ENCODE measurements at places on chromosomes 7 and 10.

DNA sequence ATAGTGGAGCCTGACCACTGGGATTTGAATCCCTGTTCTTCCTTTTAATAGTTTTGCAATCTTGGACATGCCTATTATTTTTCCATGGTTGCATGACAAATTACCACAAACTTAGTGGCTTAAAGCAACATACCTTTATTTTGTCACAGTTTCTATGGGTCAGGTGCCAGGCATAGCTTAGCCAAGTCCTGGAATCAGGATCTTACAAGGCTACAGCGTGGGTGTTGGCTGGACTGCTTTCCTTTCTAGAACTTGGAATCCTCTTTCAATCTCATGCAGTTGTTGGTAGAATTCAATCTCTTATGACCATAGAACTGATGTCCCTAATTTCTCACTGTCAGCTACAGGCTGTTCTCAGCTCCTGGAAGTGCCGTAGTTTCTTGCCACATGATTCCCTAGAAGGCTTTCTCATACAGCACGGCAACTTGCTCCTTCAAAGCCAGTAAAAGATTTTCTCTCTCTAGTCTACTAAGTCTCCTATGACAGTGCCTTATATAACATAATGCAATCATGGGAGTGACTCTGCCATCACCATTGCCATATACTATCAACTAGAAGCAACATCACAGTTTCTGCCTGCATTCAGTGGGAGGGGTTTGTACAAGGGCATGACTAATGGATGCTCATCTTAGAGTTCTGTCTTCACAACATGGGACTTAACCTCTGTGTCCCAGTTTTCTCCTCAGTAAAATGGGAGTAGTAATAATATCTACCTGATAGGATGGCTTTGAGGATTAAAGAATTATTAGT, 243.4 kb upstream of the FZD1 start:
- no peak for DNase-seq

DNA sequence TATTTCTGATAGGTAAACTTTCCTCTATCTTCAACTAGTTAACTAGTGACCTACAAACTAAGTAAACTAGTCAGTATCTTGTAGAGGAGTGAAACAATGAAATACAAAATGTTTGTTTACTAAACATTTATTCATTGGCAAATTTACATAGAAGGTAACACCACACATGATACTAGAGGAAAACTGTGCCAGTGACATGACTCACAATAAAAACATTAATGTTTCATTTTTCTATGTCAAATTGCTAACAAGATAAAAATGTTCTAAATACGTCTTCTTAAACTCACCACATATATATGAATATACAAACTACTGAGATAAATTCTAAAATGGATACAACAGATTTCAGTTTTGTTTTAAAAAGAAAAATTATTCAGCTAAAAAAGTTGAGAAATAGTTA, 471.3 kb downstream of the PARD3 start:
- DNase-seq: no peak

- DNase-seq: no peak
Observed at GRCh38 chr10:132893090-132893489, 49.3 kb downstream of the CFAP46 start.

- no peak for DNase-seq
Observed at GRCh38 chr7:5218564-5219360, 28.7 kb downstream of the WIPI2 start.

DNA sequence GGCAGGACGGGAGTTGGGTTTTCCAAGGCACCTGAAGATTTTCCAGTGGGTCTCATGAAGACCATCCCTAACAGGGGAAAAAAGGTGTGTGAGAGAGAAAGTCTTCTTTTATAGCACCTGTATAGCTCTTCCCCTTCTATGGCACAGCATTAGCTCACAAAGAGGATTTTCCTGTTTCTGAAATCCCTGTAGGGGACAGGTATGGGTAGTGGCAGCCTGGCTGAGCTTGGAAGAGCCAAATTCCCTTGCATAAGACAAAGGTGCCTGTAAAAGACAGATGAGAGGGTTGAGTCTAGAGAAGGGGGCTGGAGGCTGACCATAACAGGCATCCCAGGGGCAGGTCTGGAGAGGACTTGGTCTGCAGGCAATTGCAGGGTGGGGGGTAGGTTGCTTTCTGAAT, 63.7 kb downstream of the COL13A1 start:
- DNase-seq: no peak

GRCh38 chr7:135704074-135704473, 23.9 kb downstream of the SLC13A4 start:
- no peak for DNase-seq

DNA sequence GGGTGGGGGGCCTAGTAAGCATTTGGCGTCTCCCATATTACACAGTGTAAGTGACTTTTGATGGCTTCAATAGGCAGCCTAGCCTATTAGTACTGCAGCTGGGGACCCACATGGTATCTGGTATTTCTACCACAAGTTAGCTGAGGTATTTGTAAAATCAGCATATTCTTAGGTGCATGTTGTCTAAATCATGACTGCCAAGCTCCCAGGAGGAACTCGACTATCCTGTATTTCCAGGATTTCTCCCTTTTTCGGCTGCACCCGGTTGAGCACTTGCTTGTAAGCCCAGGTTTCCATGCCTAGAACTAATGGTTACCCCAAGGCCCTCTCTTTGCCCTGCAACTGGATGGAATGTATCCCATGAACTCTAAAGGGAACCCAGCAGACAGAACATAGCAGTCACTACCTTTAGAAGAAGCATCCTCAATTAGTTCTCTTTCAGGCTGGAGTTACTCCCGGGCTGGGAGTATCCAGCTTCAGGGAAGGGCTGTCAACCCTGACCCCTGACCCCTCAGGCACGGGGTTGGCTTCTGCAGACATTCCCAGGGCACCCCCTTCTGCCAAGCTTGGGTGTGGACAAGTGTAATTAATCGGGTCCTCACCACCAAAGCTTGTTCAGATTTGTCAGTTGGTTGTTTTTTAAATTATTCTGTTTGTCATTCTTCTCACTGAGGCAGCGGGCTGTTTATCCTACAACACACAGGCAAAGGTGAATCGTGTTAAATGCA, 90.3 kb upstream of the PARD3 start:
- DNase-seq: no peak

DNA sequence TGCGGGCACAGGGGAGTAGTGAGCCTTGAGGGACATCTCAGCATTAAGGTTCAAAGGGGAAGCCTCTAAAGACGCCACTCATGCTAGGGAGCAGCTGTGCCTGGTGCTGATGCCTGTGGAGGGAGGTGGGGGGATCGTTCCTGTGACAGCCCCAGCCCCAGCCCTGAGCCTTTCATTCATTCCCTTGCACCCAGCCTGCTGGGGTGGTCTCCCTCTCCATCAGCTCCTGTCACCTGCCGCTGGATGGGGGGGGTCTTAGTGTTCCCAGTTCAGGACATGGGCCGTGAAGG, 11.6 kb downstream of the ZNF316 start:
- DNase-seq: no peak

- no peak for DNase-seq
Observed at GRCh38 chr10:51217505-51217904, 143.2 kb downstream of the PRKG1 start.

DNA sequence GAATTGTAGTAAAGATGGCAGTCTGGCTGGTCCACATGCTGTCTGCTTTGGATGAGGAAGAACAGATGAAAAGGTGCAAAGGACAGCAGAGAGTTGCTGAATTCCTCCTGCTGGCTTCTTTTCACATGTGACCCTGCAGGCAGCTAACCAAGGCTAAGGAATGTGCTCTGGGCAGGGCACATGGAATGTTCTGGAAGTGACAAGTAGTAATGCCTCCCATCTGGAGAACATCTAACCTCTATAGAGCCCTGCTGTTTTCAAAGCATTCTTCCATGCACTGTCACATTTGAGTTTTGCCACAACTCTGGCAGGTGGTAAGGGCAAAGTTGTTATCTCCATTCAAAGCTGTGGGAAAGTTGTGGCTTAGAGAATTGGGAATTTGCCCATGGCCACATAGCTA, 208.8 kb downstream of the STK31 start:
- no peak for DNase-seq

DNA sequence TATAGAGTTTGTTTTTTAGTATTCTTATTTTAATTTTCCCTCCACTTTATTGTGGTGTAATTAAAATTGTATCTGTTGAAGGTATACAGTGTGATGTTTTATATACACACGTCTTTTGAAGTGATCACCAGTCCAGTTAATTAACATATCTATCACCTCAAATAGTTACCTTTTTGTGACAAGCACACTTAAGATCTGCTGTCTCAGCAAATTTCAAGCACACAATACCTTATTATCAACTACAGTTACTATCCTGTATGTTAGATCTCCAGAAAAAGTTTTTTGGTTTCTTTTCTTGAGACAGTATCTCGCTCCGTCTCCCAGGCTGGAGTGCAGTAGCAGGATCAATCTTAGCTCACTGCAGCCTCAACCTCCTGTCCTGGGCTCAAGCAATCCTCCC, 8.7 kb downstream of the WIPI2 start:
- no peak for DNase-seq

DNA sequence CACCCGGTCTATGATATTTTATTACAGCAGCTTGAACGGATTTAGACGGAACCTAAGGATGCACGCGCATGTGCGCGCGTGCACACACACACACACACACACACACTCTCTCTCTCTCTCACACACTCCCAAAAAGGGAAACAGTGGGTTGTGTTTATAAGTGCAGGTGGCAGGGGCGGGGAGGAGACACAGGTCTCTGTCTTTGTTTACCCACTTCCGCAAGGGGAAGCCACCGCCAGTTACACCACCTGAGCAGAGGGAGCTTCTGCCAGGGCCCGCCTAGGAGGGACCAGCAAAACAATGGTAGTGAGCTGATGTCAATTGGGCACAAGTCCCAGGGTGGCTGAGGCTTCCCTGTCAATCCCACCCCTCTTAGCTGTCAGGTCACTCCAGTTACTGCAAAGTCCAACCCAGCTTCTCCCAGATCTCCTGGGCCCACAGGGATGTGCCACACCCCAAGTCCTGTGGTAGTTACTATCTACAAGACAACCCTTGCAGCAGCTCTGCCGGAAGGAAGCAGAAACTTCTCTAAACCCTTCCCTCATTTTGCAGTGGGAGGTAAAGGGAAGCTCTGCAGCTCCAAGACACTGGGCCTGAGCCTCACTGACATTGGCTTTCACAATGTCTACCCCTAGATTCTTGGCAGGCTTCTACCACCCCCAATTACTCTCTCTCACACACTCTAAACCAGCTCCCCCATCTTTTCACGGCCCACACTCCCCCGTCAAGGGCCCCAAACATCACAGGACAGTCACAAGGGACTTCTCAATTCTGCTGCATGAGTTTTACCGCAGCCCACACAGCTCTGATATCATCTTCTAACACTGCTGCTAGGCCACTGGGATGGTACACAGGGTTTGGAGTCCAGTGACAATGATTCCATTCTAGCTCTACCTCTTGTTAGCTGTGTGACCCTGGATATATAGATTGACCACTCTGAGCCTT, 17.6 kb downstream of the ANXA11 start:
- DNase-seq: peak; percentile 46

DNA sequence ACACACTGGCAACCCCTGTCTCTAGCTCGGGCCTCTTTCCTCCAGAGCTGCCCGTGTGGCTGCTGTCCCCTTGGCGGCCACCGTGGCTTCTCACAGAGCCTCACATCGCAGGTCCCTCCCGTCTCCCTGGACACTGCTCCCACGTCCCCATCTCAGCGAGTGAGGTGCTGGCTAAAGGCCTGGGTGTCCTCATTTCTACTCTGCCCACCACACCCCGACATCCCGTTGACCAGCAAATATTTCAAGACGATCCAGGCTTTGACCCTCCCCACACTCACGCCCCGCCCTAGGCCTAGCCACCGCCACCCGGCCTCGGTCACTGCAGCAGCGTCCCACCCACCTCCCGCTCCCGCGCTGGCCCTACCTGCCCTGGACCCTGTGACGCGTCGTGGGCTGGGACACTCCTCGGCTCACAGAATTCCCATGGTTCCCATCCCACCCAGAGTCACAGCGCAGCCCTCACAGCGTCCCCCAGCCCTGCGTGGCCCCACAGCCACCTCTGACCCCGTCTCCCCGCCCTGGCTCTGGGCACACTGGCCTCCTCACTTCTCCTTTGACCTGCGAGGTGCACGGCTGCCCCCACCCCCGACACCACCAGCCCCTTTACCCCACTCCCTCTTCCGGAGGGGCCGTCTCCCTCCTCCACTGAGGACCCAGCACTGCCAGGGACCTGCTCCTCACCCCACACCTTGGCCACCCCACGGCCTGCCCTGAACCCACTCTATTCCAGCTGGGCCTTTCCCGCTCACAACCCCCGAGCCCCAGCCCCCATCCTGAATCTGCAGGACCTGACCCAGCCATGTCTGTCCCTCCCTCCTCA, 6.9 kb downstream of the ADAP1 start:
- no peak for DNase-seq

GRCh38 chr7:151056666-151057505, 811 bp downstream of the CDK5 start:
- DNase-seq: no peak

- no peak for DNase-seq
Observed at GRCh38 chr7:155799514-155799913, 12.7 kb downstream of the SHH start.

DNA sequence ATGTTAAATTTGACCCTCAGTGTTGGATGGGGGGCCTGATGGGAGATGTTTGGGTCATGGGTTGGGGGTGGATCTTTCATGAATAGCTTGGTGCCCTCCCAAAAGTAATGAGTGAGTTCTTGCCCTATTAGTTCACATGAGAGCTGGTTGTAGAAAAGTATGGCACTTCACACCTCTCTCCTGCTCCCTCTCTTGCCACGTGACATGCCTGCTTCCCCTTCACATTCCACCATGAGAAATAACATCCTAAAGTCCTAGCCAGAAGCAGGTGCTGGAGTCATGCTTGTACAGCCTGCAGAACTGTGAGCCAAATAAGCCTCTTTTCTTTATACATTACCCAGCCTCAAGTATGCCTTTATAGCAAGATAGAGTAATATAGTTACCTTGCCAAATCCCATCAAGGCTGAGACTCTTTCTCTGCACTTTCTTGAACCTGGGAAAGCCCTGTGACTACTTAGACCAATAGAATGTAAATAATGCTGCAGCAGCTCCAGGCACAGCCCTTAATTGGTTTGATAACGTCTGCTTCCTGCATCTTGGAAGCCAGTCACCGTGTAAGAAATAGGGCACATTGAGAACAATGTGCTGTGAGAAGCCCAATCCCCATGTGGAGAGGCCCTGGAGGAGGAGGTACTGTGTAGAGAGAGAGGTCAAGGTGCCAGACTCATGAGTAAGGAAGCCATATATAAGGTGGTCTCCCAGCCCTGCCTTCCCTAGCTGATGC, 88.0 kb upstream of the NAMPT start:
- DNase-seq: no peak

DNA sequence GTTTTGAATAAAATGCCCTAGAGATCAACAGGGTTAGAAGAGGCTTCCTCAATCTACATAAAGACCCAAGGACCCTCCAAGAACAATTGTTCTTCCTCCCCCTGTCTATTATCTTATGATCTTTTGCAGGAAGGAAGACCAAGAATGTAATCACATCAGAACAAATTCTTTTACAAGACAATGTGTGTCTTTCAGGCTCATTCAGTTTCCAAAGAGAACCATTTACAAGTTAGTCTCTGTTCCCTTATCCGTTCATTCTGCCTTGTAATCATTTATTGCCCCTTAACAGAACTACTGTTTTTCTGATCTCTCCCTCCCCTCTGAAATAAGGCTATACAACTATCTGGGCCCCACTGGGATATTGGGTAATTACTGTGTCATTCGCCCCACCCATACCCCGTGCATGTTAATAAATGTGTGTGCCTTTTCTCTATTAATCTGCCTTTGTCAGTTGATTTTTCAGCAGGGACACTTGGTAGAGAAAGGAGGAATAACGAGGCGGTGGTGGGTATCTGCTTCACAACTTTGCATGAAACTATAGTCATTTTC, 5.7 kb upstream of the MKRN1 start:
- DNase-seq: no peak

- no peak for DNase-seq
Observed at GRCh38 chr10:35720366-35720765, 78.3 kb upstream of the FZD8 start.

- no peak for DNase-seq
Observed at GRCh38 chr10:34364253-34365037, 450.7 kb downstream of the PARD3 start.
